ENCODE measurements at places on chromosomes 5 and 9.

- DNase-seq, result no peak
Measured at GRCh38 chr9:73565833-73566465, 414.3 kb downstream of the ANXA1 start.

GRCh38 chr9:131240047-131240921, 36.0 kb downstream of the FAM78A start:
- no peak for DNase-seq

DNA sequence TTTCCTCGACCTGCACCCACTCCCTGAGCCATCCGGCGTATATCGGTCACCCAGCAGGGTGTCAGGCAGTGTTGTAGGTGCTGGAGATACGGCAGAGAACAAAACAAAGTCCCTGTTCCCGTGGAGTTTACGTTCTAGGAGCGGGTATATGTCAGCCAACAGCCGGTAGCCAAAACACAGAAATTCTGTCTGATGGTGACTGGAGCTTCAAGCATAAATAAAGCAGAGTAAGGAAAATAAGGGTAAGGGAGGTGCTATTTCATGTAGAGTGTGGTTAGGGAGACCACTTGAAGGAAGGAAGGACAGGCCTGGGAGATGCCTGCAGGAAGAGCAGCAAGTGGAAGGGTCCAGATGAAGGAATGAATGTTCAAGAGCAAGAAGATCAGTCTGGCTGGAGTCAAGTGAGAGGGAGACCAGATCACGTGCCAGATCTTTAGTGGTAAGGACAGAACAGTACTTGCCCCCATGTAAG, 783 bp upstream of the ZFR start:
- DNase-seq, result no peak

- DNase-seq, result no peak
Measured at GRCh38 chr9:87255431-87256155, 242.1 kb upstream of the DAPK1 start.

- no peak for DNase-seq
Measured at GRCh38 chr5:52043543-52043942, 660.3 kb downstream of the ISL1 start.

DNA sequence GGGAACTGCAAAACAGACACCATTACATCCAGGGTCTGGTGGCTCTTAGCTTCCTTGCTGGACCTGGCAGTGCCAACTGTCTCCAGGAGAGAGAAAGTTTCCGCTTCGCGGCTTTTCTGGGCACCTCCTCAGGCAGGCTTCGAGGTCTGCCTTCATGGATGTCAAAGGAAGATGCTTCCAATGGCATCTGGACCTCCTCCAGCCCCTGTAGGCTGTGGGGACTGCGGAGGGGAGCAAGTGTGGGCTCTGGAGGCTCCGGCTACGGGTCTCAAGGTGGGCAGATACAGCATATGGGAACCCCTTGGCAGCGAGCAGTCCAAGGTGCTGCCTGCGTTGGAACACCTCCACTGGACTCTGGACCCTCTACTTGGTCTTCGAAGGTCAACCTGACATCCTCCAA, 6.0 kb downstream of the C9orf50 start:
- no peak for DNase-seq

- DNase-seq, result no peak
Measured at GRCh38 chr5:176538230-176538988, 1.2 kb upstream of the RNF44 start.

- DNase-seq, result no peak
Measured at GRCh38 chr5:81219389-81219788, 13.7 kb upstream of the CKMT2 start.

- DNase-seq, result no peak
Measured at GRCh38 chr9:3478549-3478953, 47.2 kb downstream of the RFX3 start.

DNA sequence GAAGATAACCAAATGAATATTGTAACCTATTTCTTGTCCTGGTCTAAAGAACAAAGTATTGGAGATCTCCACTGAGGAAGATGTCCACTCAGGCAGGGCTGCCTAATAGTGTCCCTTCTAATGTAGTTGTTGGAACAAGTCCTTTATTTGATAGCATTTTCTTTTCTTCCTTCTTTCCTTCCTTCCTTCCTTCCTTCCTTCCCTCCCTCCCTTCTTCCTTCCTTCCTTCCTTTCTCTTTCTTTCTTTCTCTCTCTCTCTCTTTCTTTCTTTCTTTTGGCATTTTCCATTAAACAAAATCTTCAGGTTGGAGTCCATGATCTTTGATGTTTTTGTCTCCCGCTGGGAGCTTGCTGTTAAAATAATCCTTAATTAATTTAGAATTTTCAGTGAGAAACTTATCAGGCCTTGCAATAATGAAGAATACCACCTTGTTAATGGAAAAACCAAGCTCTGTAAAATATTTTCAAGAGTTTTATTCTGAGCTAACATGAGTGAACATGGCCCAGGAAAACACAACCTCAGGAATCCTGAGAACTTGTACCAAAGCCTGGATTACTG, 43.5 kb upstream of the TENT2 start:
- no peak for DNase-seq
